A549 treated with RU486 at 1 μM for 4 hours (cell line): ENCODE measurements at places on chromosomes 12 and 14. TPM values are rescaled to one million over a fixed set of nuclear protein-coding genes. Genes with fewer than 3 reads are reported as not detected.

PGF gene
- total RNA-seq = 2.4 to 4.1 TPM (median 3.2 TPM) in 5 replicates

SLC7A7 gene
- total RNA-seq = 10.1 to 16.0 TPM (median 14.5 TPM) in 5 replicates

ZDHHC22 gene
- total RNA-seq = 0.11 to 0.26 TPM (median 0.20 TPM) in 5 replicates

FOXG1 gene
- total RNA-seq = 0.05 to 0.17 TPM (median 0.13 TPM) in 5 replicates

SPTSSA gene
- total RNA-seq = 15.0 to 28.8 TPM (median 25.2 TPM) in 5 replicates

STXBP6 gene
- total RNA-seq = 1.6 to 2.2 TPM (median 1.9 TPM) in 5 replicates

ETNK1 gene
- total RNA-seq = 33.2 to 40.4 TPM (median 37.0 TPM) in 5 replicates

WDR89 gene
- total RNA-seq = 5.5 to 10.8 TPM (median 10.6 TPM) in 5 replicates

ACVRL1 gene
- total RNA-seq = 0.06 to 0.15 TPM (median 0.12 TPM) in 3 of 5 replicates, not detected in the others

PTPRQ gene
- total RNA-seq = 0.01 to 0.02 TPM (median 0.02 TPM) in 3 of 5 replicates, not detected in the others

OR4E2 gene
- not detected in 5 replicates for total RNA-seq

SDS gene
- 0.16 to 1.0 TPM (median 0.59 TPM) in 5 replicates for total RNA-seq

GTF2A1 gene
- total RNA-seq = 12.6 to 15.5 TPM (median 13.1 TPM) in 5 replicates

TAS2R20 gene
- 0.07 to 0.09 TPM in 2 of 5 replicates, not detected in the others for total RNA-seq

PIP4P1 gene
- total RNA-seq = 29.2 to 44.4 TPM (median 33.0 TPM) in 5 replicates

SLC5A8 gene
- not detected in 5 replicates for total RNA-seq

SLC39A9 gene
- 32.2 to 43.5 TPM (median 41.8 TPM) in 5 replicates for total RNA-seq

AQP2 gene
- not detected in 5 replicates for total RNA-seq

ADCY6 gene
- total RNA-seq = 10.1 to 16.3 TPM (median 15.7 TPM) in 5 replicates

TAS2R43 gene
- not detected in 5 replicates for total RNA-seq

SVOP gene
- total RNA-seq = not detected in 5 replicates

SMIM41 gene
- not detected in 5 replicates for total RNA-seq

PLEKHG7 gene
- total RNA-seq = 0.10 TPM in 1 of 5 replicates, not detected in the others

COL2A1 gene
- 0.06 to 0.40 TPM (median 0.17 TPM) in 4 of 5 replicates, not detected in the other for total RNA-seq

INSM2 gene
- 0.05 to 0.08 TPM in 2 of 5 replicates, not detected in the others for total RNA-seq

DACT1 gene
- 0.39 to 0.77 TPM (median 0.51 TPM) in 5 replicates for total RNA-seq

MUCL1 gene
- not detected in 5 replicates for total RNA-seq

SLC25A47 gene
- total RNA-seq = not detected in 5 replicates
